Lower leg skin (tissue), 4 donors: ENCODE measurements at places on chromosomes 11 and 22. TPM values are rescaled to one million over a fixed set of nuclear protein-coding genes. Genes with fewer than 3 reads are reported as not detected.

SLC25A45 gene
- total RNA-seq: 8.0 TPM

TMEM191C gene
- 1.9 TPM for total RNA-seq

CEND1 gene
- not detected for total RNA-seq

APOA4 gene
- not detected for total RNA-seq

SLC37A2 gene
- total RNA-seq: 334 TPM

HORMAD2 gene
- total RNA-seq: not detected

SMIM38 gene
- 0.74 TPM for total RNA-seq

SUSD2 gene
- 74.3 TPM for total RNA-seq

ADM gene
- 385 TPM for total RNA-seq

CCDC90B gene
- total RNA-seq: 27.4 TPM

OR52B6 gene
- total RNA-seq: not detected

P2RX6 gene
- 1.2 TPM for total RNA-seq

UBQLN3 gene
- not detected for total RNA-seq

HEPHL1 gene
- 1.7 TPM for total RNA-seq

HOATZ gene
- not detected for total RNA-seq

RHBDD3 gene
- 23.8 TPM for total RNA-seq

OR51B6 gene
- total RNA-seq: not detected

GGTLC2 gene
- not detected for total RNA-seq

COA4 gene
- 40.5 TPM for total RNA-seq
